Dermis microvascular lymphatic vessel endothelial cell (primary cell): ENCODE measurements at places on chromosomes 1 and 21. TPM values are rescaled to one million over a fixed set of nuclear protein-coding genes. Genes with fewer than 3 reads are reported as not detected.
A peak's percentile ranks its signal among the peaks of the same experiment; 100 is the strongest.

- DNase-seq, result no peak
Observed at GRCh38 chr1:216190438-216190837, 232.8 kb downstream of the USH2A start.

DNA sequence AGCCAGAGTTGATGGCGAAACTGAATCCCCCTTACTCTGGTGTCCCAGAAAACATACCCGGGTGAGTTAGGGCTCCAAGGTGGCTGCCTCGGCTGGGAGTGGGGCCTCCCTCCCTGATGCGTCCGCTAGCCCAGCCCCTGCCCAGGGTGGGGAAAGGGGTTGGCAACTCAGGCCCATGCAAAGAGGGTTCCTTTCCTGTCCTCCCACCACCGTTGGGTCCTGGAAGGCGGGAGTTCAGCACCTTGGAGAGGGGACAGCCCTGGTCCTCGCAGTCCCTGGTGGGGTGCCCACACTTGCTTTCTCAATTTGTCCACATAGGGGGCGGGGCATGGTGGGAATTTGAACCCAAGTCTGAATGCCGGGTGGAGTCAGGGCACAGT, 6.1 kb downstream of the SRM start:
- no peak for DNase-seq

DNA sequence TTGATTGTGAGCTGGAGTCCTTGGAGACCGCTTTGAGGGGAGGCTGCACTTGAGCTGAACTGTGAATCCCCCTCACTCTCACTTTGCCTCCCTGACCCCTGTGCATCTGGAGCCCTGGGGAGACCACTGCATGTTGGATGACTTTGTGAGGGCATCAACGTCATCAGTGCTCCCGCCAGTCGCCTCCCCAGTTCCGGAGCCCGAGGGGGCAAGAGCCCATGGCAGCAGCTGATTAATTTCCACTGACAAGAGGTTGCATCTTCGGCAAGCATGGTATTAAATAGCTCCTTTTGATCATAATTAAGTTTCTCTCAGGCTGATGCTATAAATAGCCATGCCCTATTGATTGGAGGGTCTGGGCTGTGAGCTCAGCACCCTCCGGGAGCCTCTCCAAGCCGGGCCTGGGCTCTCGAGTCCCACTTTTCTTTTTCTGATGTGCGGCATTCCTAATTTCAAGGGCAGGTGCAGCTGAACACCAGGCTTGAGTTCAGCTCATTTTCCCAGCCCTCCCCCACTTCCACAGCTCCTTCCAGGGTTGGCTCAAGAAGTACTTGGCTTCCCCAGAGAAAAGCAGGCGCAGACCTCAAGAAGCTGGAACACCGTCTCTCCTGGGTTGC, 33.2 kb downstream of the KCND3 start:
- DNase-seq, result no peak

GRCh38 chr1:7831458-7831857, 21.4 kb downstream of the UTS2 start:
- DNase-seq, result no peak

DNA sequence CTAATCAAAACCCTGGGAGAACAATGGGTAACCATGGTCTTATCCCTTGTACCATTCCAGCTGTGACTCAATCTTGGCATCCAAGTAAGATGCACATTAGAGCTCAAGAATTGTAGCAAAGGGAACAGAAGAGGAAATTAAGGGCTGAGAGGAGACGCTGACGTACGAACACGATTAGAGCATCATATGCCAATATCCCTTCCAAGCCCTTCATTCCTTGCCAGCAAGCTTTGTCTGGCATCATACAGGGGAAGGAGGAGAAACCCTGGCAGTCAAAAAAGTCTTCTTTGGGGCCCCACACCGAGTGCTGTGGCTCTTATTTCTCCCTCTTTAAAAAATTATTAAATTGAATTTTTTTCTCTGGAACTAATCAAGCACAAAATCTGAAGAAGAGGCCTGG, 120.9 kb downstream of the ASTN1 start:
- no peak for DNase-seq

DNA sequence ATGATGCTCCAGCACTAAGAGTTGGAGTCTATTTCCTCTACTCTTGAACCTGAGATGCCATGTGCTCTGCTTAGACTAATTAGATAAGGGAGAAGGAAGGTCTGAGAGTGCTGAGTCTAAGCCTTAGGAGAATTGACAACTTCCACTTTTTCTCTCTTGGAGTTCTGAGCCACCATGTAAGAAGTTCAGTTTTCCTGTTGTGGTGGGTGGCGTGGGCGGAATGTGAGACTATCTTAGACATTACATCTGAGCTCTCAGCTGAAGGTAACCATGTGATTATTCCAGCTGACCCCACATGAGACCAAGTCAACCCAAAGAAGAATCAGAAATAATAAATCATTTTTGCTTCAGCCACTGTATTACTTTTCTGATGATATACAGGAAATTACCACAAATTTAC, 404.5 kb upstream of the LRRC7 start:
- no peak for DNase-seq

DNA sequence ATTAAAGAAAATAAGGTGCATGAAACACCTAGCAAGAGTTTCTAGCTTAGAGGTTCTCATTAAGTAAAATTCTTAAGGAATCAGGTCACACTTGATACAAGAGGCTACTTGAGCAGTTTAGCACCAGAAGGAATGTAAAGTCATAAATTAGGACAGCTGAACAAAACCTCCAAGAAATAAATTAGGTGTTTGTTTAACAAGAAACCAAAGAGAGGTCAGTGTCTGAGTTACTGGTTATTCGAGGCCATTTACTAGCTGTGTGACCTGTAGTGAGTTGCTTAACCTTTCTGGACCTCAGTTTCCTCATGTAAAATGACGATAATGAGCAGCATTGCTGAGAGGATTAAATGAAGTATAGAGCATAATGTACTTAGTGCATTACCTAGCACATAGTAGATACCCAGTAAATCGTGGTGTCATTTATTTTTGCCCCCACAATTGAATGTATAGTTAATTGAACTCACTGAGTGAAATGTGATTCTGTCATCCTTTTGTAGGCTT, 908 bp upstream of the ELK4 start:
- peak; percentile 24 for DNase-seq

DNA sequence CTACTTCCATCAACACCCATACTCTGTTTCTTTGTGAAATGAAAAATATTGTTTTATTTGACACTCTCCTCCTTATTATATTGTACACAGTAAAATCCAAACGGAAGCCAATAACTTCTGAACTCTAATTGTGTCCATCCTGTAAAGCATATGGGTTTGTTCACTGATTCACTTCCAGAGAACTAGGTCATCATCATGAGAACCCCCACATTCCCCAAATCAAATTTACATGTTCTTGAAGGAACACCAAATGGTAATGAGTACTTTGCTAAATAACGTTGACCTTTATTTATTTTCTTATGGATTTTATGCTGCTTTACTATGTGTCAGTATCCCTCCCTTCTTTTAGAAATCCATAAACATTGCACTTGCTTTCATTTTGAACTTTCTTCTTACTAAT, 213.4 kb upstream of the CACYBP start:
- DNase-seq, result no peak

ANXA9 gene
- total RNA-seq, result not detected in 2 replicates

HSD17B7 gene
- 18.2 and 35.4 TPM in 2 replicates for total RNA-seq

JAK1 gene
- 137 and 171 TPM in 2 replicates for total RNA-seq

LMX1A gene
- total RNA-seq, result not detected in 2 replicates

NMNAT2 gene
- 0.13 and 0.51 TPM in 2 replicates for total RNA-seq

TPTE gene
- total RNA-seq, result not detected in 2 replicates
